ENCODE measurements at places on chromosomes 7 and 10.

DNA sequence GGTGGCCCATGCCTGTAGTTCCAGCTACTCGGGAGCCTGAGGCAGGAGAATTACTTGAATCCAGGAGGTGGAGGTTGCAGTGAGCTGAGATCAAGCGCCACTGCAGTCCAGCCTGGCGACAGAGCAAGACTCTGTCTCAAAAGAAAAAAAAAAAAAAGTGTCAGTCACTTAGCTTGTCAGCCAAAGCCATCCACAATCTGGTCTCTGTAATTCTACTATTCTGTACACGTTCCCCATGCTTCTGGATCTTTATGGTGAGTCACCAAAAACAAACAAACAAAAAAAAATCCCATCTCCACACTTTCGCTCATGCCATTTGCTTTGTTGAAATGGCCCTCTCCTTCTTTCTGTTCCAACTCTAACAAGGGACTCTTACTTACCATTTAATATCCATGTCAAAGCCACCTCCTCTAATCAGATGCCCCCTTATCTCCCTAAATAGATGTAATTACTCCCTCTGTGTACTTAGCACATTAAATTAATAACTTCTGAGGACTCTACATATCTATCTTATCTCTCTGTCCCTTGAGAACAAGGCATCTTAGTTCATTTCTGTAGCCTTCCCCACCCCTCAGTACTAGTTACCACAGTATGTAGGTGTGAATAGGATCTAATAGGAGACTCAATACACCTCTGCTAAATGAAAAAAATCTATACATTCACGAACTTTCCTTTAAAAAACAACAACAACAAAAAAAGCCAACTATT is 128.4 kb downstream of the ELMO1 start:
- DNase-seq = no peak

GRCh38 chr7:122802301-122802751 is 83.9 kb downstream of the CADPS2 start:
- peak; percentile 47 for DNase-seq

- DNase-seq = no peak
These were observed 203.1 kb downstream of the MLLT10 start for GRCh38 chr10:21737106-21737505.

DNA sequence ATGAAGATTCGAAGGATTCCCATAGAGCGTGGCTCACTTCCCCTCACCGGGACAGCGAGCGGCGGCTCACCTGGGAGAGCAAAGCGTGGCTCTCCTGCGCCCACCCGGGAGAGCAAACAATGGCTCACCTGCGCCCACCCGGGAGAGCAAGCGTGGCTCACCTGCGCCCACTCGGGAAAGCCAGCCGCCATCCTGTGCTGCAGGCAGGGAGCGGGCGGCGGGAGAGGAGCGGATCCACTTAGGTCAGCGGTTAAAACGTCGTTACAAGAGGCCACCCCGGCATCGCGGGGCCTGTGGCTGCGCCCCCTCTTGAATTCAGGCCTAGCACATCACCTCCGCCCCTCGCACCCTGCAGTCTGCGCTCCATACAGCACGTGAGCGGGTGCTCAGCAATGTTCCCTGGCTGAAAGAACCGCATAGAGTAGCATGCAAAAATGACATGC is 461 bp upstream of the FIGNL1 start:
- peak; percentile 56 for DNase-seq

DNA sequence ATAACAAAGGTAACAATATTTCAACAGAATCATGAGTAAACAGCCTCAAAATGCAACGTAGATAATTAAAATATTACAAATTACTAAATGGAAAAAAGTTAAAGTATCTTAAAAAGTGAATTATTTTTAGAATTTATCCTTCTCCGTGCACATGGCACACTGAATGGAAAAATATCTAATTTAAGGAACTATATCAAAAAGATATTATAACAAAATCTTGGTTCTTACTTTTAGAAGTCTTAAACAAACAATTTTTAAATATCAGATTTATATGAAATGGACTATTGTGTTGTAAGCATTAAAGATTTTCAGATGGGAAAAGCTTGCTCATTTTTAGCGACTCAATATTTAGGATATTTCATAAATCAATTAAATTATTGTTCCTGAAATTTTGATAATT is 72.0 kb downstream of the AGMO start:
- DNase-seq = no peak

All from GM23338 (cell line).